ENCODE measurements at places on chromosomes 12 and 14.
A peak's percentile ranks its signal among the peaks of the same experiment; 100 is the strongest.

DNA sequence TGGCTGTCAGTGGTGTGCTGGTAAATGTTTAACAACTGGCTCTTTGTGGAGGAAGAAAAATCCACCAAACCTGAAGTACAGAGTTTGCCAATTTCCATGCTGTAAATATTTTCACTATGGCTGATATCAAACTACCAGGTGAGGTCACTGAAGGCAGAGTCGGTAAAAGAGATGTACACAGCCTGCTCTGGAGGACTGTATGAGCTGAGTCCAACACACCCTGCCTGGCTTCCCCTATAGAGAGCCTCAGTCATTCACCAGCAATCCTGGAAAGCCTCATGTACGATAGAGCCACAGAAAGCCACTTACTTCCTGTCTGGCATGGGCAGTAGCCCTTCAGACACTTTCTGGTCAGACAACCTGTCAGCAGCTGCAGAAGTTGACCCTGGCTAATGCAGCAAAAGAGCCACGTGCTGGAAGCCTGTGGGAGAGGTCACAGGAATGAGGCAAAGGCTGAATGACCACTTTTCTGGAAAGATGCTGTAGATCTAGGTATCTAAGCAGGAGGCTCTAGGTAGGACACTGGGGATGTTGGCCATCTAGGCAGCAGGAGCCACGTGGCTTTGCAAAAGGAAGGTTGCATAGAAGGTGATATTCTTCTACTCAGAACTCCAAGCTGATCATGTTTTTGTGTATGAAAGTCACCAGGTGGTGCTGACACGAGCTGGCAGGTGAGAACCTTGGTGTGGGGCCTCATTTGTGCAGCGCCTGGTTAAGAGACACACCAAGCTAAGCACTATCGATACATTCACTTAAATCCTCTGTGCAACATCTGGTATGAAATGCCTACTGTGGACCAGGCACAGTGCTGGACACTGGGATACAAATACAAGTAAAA, 553.9 kb downstream of the VRK1 start:
- DNase-seq, result no peak

DNA sequence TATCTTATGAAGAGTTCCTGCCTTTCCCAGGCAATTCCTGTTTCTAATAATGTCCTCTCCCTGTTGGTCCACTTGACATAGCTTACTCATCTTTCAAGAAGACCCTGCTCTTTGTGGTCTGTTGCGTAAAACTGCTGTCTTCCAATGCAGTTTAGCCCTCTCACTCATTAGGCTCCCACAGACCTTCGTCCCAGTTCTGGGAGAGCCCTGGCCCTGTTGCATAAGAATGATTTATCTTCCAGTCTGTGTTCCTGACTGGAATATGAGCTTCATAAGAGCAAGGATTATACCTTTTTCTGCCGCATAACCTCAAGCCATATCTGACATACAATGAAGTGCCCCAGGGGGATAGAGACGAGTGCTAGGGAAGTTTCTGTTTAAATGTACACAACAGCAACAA, 365.9 kb upstream of the NOVA1 start:
- peak; percentile 66 for DNase-seq

DNA sequence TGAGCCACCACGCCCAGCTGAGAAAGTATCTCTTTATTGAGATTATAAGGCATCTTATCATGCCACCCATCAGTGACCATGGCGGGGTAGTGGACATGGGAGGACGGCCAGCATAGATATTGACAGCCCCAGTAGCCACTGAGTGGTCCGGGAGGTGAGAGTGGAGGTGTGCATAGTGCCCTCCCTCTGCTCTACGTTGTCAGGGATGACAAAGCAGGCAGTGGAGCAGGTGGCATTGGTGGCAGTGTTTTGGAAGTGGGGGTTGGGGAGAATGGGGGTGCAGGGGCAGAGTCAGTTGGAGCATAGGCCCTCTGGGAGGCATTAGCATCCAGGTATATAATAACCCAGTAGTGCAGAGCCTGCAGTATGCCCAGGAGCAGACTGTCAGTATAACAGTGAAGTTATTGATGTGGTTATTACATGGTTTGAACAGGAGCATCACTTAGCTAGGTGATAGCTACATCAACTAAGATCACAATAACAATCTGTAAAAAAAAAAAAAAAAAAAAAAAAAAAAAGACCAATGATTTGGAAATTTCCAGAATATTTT, 41.1 kb downstream of the GNG2 start:
- DNase-seq, result no peak

- no peak for DNase-seq
Observed at GRCh38 chr12:50641566-50641965, 122.3 kb upstream of the ATF1 start.

GRCh38 chr14:90275820-90276219, 19.5 kb downstream of the PSMC1 start:
- no peak for DNase-seq

DNA sequence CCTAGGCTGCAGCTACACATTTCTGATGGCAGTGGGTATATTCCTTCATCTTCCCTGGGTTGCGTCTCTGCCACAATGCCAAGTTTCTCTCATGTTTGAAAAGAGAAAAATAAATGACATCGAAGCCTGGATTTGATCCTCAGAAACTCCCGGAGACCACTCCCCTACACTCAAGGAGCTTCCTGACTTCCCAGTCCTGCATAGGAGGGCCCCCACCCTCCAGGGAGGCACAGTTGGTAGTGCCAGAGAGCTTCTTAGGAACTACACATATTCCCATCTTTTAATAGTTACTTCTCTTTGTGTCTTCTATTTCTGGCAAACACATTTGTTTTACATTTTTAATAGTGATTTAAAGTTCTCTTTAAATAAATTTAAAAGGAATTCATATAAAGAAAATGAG, 30.7 kb downstream of the AP5M1 start:
- DNase-seq, result no peak

DNA sequence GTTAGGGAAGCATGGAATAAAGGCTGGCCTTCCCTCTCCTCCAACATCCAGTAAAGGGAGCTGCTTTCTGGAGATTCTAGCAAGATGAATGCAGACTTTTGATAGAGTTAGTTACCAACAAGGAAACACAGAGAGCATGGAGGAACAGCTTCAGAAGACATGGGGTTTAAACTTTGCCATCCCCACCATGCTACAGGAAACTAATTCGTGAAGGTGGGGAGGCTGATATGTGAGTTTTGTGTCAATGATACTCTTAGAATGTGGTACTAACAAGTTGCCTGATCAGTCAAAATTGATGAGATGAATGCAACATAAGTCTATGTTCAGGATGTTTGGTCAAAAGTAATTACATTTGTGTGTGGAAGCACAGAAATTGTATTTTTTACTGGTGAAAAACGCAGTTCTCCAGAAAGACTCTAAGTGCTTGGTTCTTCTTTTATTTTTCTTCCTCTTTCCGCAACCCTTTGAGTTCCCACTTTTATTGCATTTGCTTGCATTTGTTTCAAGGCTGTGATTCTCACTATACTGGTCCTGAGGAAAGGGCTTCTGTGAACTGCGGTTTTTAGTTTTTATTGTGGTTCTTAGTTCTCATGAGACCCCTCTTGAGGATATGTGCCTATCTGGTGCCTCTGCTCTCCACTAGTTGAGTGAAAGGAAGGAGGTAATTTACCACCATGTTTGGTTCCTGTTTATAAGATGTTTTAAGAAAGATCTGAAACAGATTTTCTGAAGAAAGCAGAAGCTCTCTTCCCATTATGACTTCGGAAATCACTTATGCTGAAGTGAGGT, at the start of gene CLEC4A:
Gene CLEC4A (plus strand): TSS at position 494 of the 789 bp plus-strand sequence. CDS start 262 bp downstream, at position 756.
- DNase-seq, result no peak

DNA sequence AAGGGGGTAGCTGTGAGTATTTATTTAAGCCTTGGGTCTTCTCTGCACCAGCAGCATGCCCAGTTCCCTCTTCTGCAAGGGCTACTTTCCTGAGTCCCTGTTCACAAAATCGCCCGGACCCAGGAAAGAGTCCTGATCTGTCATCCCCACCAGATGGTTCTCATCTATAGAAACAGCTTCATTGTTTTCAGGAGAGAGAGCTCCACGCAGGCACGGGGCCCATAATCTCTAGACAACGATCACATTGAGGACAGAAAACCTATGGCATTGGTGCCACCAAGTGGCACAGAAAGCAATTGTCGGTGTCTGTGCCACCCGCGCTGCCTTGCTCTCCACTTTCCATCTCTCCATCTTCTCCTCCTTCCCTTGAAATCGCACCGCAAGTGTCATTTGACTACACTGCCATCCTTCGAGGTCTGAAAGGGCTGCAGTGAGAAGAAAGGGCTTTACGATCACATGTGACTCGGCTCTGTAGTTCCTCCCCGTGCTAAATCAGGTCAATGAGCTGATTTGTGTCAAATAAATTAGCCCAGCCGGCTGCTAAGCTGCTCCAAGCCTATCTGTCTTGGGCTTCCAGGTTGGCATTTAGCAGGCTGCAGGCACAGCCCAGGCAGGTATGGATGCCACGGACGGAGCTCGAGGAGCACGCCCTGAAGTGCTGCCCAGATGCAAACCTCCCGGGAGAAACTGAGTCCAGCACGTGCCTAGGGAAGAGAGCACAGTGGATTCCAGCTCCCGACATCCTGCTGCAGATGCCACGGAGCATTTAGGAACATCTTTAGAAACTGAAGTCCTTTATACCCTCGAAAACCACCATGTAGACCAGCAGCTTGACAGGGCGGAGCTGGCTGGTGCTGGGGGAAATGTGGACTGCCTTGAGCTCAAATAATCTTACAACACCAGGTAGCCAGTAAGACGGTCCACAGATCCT, 28.8 kb downstream of the SPRING1 start:
- peak; percentile 82 for DNase-seq

DNA sequence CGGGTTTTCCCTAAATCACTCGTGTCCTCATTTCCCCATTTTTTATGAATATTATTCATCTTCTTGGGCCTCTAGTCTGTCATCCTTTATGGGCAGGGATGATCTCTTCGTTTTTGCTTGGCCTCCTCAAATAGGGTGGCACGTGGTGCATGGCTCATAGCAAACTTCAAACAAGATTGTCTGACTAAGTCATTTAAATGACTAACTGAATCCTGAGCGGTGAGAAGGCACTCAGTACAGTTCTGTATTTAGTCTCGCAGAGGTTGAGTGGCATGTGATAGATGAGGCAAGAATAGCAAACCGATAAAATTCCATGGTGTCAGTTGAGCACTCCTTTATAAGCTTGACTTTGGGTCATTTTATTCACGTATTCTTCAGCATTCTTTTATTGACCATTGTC, 5.7 kb upstream of the JDP2 start:
- no peak for DNase-seq

DNA sequence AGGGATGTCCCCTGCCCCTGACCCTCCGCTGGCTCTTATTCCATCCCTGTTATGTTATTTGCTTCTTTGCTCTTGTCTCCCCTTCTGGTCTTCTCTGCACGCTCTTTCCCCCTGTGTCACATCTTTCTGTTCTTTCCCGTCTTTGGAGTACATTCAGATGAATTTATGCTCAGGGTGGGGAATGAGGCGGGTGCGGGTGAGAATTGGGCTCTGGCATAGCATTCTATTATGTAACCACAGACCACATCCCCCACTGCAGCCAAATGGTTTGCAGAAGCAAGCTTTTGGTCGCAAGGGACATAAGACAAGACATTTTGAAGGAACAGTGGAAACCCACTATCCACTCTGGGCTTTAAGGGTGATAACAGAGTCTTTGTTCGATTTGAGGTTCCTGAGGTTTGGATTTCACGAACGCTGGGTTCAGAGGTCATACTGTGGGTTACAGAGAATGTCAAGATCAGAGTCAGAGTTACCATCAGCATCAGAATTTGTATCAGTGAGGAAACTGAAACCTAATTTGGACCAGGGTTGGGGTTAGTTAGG, 3.8 kb downstream of the ENDOU start:
- no peak for DNase-seq

Measured in SK-MEL-5 (cell line).